ENCODE measurements at places on chromosomes 11 and 22. TPM values are rescaled to one million over a fixed set of nuclear protein-coding genes. Genes with fewer than 3 reads are reported as not detected.

DNA sequence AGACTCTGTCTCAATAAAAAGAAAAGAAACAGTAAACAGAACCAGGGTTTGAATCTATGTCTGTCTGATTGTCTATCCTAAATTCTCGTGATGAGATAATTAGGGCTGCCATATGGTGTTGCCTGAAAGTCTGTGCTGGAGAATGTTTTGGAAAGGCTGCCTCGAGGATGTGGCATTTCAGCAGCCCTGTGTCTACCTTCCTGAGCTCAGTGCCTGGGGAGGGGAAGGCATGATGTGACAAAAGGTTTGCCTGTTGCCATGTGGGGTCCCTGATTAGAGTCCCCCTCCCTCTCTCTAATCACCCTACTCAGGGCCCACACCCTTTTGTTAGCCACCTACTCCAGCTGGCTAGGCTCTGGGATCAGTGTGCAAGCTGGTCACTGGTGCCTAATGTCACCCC is 15.2 kb downstream of the CD82 start:
- H3K4me3 ChIP-seq, result no peak overlapping the region
- no peaks in the 10 kb centered on the region for H3K27me3 ChIP-seq
- DNase-seq, result no peak
- H3K27ac ChIP-seq, result no peak overlapping the region

- no peak overlapping the region for H3K4me3 ChIP-seq
- no peak overlapping the region for H3K27ac ChIP-seq
- peaks cover 11% of the 10 kb centered on the region for H3K27me3 ChIP-seq
- DNase-seq, result no peak
- no peaks in the 10 kb centered on the region for H3K4me1 ChIP-seq
- H3K36me3 ChIP-seq, result no peaks in the 10 kb centered on the region
Measured at GRCh38 chr11:112596324-112596723, 335.7 kb upstream of the PLET1 start.

- H3K27me3 ChIP-seq, result peaks cover 9% of the 10 kb centered on the region
- no peak for DNase-seq
- H3K27ac ChIP-seq, result no peak overlapping the region
- H3K4me1 ChIP-seq, result no peaks in the 10 kb centered on the region
Measured at GRCh38 chr11:12625438-12626071, 48.7 kb upstream of the TEAD1 start.

GRCh38 chr11:117663414-117663813 is 133.6 kb downstream of the DSCAML1 start:
- no peak for DNase-seq
- H3K4me3 ChIP-seq, result no peak overlapping the region
- no peak overlapping the region for H3K27ac ChIP-seq
- H3K4me1 ChIP-seq, result no peaks in the 10 kb centered on the region

DNA sequence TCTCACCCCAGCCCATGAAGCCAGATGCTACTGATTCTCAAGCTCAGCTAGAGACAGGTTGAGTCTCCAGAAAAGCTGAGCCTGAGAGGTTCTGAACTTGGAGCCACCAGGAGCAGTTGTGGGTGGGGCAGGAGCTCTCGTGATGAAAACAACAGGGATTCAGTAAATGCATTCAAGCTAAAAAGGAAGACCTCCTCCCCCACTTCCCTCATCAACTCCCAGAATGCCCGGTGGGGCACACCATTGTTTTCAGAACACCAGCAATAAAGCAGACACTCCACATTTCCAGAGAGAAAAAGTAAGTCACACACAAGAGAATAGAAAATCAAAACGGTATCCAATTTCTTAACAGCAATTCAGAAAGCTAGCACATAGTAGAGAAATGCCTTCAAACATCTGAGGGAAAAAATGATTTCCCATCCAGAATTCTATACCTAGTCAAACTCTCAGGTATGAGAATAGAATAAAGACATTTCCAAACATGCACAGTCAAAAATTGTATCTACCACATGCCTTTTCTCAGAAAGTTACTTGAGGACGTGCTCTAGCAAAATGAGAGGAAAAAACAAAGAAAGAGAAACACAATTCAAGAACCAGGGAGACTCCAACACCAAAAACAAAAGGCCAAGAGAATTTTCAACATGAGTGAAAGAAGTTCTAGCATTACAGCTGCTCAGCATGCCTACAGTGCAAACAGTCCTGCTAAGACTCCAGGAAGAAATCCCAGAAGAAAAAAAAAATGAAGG is 56.8 kb downstream of the CDKN1C start:
- H3K4me3 ChIP-seq, result no peak overlapping the region
- peaks cover 14% of the 10 kb centered on the region for H3K4me1 ChIP-seq
- no peak for DNase-seq

DNA sequence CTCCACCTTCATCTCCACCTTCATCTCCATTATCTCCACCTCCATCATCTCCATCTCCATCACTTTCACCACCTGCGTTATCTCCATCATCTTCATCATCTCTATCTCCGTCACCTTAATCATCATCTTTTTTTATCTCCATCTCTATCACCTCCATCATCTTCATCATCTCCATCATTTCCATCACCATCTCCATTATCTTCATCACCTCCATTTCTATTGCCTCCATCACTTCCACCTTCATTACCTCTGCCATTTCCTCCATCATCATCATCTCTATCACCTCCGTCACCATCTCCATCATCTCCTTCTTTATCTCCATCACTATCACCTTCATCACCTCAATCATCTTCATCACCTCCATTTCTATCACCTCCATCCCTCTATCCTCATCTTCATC is 573.5 kb downstream of the TBC1D22A start:
- no peaks in the 10 kb centered on the region for H3K36me3 ChIP-seq
- H3K27me3 ChIP-seq, result peaks cover 17% of the 10 kb centered on the region
- H3K4me3 ChIP-seq, result no peak overlapping the region
- H3K4me1 ChIP-seq, result no peaks in the 10 kb centered on the region

GRCh38 chr11:19576054-19576453 is 136.6 kb upstream of the NAV2 start:
- no peaks in the 10 kb centered on the region for H3K4me1 ChIP-seq
- no peak overlapping the region for H3K27ac ChIP-seq
- peaks cover 2% of the 10 kb centered on the region for H3K27me3 ChIP-seq
- no peak for DNase-seq

DNA sequence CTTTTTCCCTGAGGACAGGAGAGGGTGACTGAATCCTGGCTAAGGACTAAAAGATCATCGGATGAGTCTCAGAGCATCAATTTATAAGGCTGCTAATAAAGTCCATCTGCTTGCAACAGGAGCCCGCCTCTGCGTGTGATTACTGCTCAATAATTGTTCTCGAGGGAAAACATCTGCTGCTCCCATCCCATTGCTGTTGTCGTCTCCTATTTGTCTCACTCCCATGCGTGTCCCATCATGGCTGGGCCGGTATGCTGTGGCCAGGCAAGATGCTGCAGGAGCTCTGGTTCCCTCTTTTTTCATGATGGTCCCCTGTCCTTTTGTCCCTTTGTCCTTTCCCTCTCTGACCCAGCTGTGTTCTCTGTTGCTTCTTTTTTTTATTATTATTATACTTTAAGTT is 121.2 kb downstream of the SPATA19 start:
- no peaks in the 10 kb centered on the region for H3K4me1 ChIP-seq
- peaks cover 1% of the 10 kb centered on the region for H3K27me3 ChIP-seq
- no peaks in the 10 kb centered on the region for H3K36me3 ChIP-seq
- H3K4me3 ChIP-seq, result no peak overlapping the region
- no peak for DNase-seq

DNA sequence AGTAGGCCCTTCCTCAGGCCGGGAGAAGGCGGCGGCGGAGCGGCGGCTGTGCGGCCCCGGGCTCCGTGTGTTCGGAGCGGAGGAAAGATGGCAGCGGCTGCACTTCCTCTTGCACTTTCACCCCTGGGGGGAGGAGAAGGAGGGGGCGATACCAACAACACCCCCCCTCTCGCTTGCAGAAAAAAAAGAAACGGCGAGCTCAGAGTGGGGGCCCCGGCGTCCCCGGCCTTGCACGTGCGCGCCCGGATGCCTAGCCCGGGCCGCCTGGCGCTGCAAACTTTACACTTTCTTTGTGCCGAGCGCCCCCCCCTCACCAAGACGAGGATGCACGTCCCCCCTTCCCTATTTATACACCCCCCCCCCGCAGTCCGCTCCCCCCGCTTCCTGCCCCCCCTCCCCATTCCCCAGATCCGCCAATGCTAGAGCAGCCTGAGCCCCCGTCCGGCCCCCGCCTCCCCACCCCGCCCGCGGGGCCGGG is at the start of gene PATZ1:
Gene PATZ1, minus strand, starts transcription at position 92 of the 478 bp plus-strand sequence. CDS start 744 bp downstream, outside the sequence.
- DNase-seq, result peak; percentile 95
- H3K4me1 ChIP-seq, result peaks cover 22% of the 10 kb centered on the region
- peak within 1 kb of the TSS; percentile 92 for H3K4me3 ChIP-seq
- peak within 1 kb of the TSS; percentile 90 for H3K27ac ChIP-seq
- peaks cover 24% of the 10 kb centered on the region for H3K36me3 ChIP-seq

DNA sequence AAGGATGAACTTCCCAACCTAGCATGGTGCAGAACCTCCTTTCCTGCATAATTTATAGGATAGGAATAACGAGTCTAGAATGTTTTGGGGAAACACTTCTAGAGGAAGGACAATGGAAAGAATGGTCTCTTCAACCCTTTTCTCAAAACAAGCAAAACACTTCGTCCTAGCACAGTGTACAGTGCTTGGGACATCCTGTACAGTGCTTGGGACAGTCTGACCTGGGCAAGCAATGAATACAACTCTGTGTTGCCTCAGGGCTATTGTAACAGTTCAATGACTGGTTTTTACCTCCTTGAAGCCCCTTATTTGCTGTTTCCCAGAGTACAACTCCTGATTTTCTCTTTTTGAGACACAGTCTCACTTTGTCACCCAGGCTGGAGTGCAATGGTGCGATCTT is 1.6 kb upstream of the ADAMTS8 start:
- H3K27me3 ChIP-seq, result peaks cover 54% of the 10 kb centered on the region
- H3K4me1 ChIP-seq, result peaks cover 14% of the 10 kb centered on the region
- no peak overlapping the region for H3K27ac ChIP-seq
- H3K4me3 ChIP-seq, result no peak overlapping the region
- no peak for DNase-seq

GRCh38 chr11:26974996-26975395 is 18.9 kb upstream of the FIBIN start:
- no peaks in the 10 kb centered on the region for H3K27me3 ChIP-seq
- no peaks in the 10 kb centered on the region for H3K36me3 ChIP-seq
- no peak overlapping the region for H3K27ac ChIP-seq
- DNase-seq, result no peak
- no peak overlapping the region for H3K4me3 ChIP-seq
- H3K4me1 ChIP-seq, result no peaks in the 10 kb centered on the region

DNA sequence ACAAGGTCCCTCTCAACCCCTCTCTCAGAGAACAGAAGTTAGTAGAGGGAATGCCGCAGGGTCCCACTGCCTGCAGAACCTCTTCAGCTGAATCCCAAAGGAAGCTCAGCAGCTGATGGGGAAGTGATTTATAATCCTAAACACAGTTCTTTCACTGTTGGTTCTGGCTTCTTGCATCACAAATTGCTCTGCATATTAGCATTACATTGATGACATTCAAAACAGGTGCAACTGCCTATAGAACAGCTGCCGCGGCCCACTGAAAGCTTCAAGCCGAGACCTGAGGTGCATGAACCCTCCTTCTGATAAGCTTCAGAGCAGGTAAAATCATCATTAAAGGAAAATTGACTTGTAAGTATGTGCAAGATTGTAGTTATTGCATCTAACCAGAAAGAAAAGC is 75.2 kb upstream of the KIRREL3 start:
- H3K36me3 ChIP-seq, result no peaks in the 10 kb centered on the region
- H3K4me3 ChIP-seq, result no peak overlapping the region
- no peak overlapping the region for H3K27ac ChIP-seq
- H3K4me1 ChIP-seq, result no peaks in the 10 kb centered on the region
- DNase-seq, result no peak

DNA sequence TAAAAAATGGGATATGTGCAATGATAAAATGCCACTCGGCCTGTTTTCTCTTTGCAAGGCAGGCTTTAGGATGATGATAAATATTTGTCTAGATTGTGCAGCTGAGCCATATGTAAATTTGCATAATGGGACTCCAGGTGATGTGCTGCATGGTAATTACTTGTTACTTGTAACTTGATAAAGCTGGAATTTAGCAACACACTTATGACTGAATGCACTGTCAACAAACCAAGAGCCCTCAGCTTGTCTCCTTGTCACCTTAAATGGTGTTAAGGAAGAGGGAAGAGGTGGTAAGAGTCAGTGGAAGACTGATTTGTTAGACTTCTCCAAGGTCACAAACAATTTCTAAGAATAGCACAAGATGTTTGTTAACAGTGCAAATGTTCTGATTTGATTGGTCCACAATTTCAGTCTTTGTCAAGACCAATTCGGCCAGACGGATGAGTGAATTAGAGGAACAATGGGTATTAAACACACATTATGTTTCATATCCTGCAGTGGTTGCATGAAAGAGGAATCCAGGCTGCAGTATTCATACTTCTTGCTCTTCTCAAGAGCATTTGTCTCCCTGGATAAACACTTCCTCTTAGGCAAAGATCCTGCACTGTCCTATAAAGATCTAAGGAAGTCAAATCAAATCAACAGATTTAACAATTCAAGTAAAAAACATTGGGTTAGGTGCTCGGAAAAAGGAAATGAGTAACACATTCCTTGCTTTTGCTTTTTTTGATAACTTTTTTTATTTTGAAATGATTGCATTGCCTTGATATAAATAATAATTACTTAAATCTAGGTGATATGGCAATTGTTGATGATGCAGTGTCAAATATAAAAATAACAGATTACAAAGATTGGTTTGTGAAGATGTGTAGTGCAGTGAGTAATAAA is 448.3 kb upstream of the DDI1 start:
- no peaks in the 10 kb centered on the region for H3K27me3 ChIP-seq
- H3K27ac ChIP-seq, result no peak overlapping the region
- no peaks in the 10 kb centered on the region for H3K4me1 ChIP-seq
- no peaks in the 10 kb centered on the region for H3K36me3 ChIP-seq
- no peak overlapping the region for H3K4me3 ChIP-seq
- no peak for DNase-seq

GRCh38 chr22:36073476-36073875 is 44.9 kb upstream of the RBFOX2 start:
- H3K36me3 ChIP-seq, result no peaks in the 10 kb centered on the region
- H3K4me3 ChIP-seq, result no peak overlapping the region
- no peak for DNase-seq
- H3K4me1 ChIP-seq, result no peaks in the 10 kb centered on the region
- no peaks in the 10 kb centered on the region for H3K27me3 ChIP-seq
- H3K27ac ChIP-seq, result no peak overlapping the region

GRCh38 chr22:17229991-17230630 is 10.9 kb upstream of the ADA2 start:
- no peaks in the 10 kb centered on the region for H3K27me3 ChIP-seq
- DNase-seq, result no peak
- peaks cover 3% of the 10 kb centered on the region for H3K4me1 ChIP-seq
- H3K27ac ChIP-seq, result peak overlapping the region; percentile 66
- H3K36me3 ChIP-seq, result no peaks in the 10 kb centered on the region
- H3K4me3 ChIP-seq, result no peak overlapping the region

- H3K4me3 ChIP-seq, result no peak overlapping the region
- no peak overlapping the region for H3K27ac ChIP-seq
- DNase-seq, result no peak
- H3K27me3 ChIP-seq, result peaks cover 19% of the 10 kb centered on the region
- H3K4me1 ChIP-seq, result no peaks in the 10 kb centered on the region
- H3K36me3 ChIP-seq, result no peaks in the 10 kb centered on the region
Measured at GRCh38 chr11:1221848-1222311, 986 bp upstream of the MUC5B start.

EXPH5 gene
- total RNA-seq, result 8.6 TPM

BSCL2 gene
- total RNA-seq, result 37.0 TPM

SMIM35 gene
- total RNA-seq, result 0.91 TPM

CENATAC gene
- total RNA-seq, result 141 TPM
